ENCODE measurements at places on chromosomes 7 and 10.

GRCh38 chr10:9603972-9604371 lies 1413.7 kb upstream of the CELF2 start:
- no peak for DNase-seq

GRCh38 chr10:70441895-70442309 lies 421 bp upstream of the NODAL start:
- no peak for DNase-seq

DNA sequence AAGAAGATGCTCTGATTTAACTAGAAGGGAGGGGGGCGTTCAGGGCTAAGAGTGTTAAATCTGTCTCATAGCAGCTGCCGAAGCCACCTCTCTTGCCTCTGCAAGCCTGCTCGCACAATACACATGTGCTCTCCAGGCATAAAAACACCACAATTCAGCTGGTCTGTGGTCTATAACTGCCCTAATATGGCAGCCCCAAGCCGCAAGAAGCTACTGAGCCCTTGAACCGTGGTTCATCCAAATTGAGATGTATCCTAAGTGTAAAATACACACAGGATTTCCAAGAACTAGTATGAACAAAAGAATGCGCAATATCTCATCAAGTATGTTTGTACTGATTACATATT lies 70.8 kb upstream of the FGFR2 start:
- DNase-seq = no peak

- no peak for DNase-seq
These were observed 18.3 kb downstream of the DNAJB12 start for GRCh38 chr10:72336259-72337038.

DNA sequence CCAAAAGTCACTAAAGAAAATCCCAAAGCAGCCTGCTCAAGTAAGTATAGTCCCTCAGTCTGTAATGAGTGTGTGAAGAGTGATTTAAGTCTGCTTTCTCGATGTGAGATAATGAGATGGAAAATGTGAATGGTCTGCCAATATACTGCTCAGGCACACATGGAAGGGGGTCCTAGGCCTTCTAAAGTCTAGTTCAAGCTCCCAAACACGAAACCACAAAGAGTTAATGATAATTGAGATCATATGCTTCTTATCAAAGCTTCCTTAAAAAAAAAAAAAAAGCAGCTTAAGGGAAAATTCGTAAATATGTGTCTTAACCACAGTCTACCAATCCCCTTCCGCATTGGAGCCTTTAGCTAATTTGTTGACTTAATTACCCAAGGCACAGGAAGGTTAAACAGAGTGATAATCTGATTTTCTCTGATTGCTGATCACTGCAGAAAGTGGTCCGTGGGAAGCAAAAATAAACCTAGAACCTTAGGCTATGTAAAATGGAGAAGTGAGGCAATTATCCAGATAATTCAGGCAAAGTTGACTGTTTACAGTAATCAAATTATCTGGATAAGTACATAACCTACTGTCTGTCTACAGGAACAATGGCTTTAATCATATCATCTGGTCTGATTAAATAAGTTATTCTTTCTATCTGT lies 172.9 kb downstream of the MBL2 start:
- DNase-seq = no peak

- no peak for DNase-seq
These were observed 15.0 kb downstream of the CXCL12 start for GRCh38 chr10:44369854-44370253.

DNA sequence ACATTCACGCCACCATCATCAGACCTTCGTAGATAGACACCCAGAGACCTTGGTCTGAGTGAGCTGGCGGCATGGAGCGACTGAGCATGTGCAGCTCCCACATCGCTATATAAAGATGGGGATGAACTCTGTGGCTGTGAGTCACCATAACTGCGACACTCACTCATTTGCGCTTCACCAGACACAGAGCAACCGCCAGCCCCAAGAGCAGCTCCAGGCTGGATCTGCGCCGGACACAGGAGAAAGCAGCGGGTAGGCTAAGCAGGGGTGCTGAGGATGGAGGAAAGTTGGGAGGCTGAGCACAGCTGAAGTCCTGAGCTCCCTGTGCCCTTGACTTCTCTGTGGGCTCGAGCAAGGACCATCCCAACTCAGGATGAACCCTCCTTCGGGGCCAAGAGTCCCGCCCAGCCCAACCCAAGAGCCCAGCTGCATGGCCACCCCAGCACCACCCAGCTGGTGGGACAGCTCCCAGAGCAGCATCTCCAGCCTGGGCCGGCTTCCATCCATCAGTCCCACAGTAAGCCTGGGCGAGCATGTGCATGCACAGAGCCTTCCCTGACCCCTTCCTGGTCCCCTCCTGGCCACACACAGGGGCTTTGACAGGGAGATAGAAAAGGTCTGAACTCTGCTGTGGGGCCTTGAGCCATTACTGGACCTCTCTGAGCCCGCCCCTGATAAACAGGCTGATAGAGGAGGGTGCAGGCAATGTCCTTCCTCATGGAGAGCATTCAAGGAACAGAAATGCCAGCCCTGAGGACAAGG lies at the start of gene OPN4:
Gene OPN4 (plus strand): TSS at position 137 of the 762 bp plus-strand sequence. CDS start 237 bp downstream, at position 374.
- DNase-seq = no peak

DNA sequence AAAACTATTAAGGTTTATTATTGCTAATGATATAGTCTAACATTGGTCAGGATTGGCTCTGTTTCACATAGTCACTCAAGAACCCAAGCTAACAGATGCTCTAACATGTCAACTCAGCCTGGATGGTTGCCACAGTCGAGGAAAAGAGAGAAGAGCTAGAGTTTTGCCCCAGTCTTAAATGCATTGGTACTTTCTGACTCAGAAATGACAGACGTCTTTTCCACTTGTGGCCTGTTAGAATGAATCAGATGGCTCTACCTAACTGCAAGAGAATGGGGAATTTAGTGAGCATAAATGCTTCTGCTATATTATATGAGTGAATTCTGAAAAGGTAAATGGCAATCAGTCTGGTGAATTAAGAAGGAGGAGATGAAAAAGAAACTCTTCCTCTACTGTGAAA lies 13.9 kb downstream of the HECTD2 start:
- no peak for DNase-seq

- DNase-seq = no peak
These were observed 304.7 kb downstream of the ARHGAP12 start for GRCh38 chr10:31623947-31624346.

- DNase-seq = no peak
These were observed 105.0 kb downstream of the SH2D4B start for GRCh38 chr10:80642661-80643060.

- no peak for DNase-seq
These were observed 933.3 kb downstream of the XPNPEP1 start for GRCh38 chr10:108989976-108990375.

GRCh38 chr10:94443047-94443446 lies 40.7 kb downstream of the TBC1D12 start:
- DNase-seq = no peak

DNA sequence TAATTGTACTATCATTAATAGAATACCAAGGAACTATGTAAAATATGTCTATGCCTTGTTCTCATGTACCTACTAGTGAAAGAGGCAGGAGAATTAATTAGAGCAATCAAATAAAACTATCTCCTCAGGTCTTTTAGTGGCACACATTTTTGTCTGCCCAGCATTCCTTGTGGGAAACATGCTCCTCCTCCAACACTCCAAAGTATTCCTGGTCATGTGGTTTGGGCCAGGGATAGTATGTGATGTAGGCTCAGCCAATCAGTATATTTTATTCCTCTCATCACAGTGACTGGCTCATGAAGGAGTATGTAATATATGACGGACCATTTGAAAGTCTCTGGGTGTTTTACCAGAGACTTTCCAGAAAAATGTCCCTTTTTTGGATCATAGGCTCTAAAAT lies 16.7 kb upstream of the SYPL1 start:
- no peak for DNase-seq

DNA sequence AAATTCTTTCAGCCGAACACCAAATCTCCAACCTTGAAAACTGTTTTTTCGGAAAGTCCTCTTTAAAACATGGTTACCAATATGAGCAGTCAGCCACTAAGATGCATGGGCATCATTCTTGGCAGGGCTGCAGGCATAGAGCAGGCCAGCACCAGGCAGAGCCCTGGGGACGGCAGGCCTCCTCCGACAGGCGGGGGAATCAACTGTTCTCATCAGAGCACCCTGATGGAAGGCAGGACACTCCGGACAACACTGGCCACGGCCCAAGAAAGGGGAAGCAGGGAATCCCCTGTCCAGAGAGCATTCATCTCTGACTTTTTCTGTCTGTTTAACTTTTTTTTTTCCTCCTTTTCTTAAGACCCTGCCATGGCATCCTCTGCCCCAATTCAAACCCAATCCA lies 1.4 kb upstream of the NOS3 start:
- DNase-seq = no peak

GRCh38 chr10:12434277-12434676 lies 84.9 kb downstream of the CAMK1D start:
- no peak for DNase-seq

- DNase-seq = no peak
These were observed 279.9 kb upstream of the NEBL start for GRCh38 chr10:21176934-21177480.

GRCh38 chr10:93313798-93314197 lies 168.3 kb downstream of the MYOF start:
- no peak for DNase-seq

GRCh38 chr10:81182296-81182695 lies 644.6 kb downstream of the SH2D4B start:
- DNase-seq = no peak

- DNase-seq = no peak
These were observed 872 bp downstream of the FAM131B start for GRCh38 chr7:143361552-143362130.

DNA sequence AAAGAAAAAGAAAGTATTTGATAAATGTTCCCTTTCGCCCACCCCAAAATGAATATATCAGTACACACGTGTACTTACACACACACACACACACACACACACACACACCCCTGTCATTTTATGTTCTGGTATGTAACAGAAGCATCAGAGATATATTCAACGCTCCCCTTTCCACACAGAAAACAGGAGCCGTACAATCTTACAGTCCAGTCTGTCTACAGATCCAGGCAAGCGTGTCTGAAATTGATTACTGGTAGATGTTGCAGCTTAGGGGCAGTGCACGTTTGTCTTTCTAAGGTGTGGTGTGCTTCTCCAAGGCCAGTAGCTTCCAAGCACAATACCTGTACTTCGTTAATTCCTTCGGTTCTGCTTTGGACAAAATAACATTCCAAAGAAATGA lies 143.7 kb upstream of the RNF32 start:
- DNase-seq = no peak

GRCh38 chr7:80770675-80771081 lies 132.2 kb downstream of the CD36 start:
- DNase-seq = no peak

- no peak for DNase-seq
These were observed 35.2 kb downstream of the ZNF487 start for GRCh38 chr10:43471935-43472720.

DNA sequence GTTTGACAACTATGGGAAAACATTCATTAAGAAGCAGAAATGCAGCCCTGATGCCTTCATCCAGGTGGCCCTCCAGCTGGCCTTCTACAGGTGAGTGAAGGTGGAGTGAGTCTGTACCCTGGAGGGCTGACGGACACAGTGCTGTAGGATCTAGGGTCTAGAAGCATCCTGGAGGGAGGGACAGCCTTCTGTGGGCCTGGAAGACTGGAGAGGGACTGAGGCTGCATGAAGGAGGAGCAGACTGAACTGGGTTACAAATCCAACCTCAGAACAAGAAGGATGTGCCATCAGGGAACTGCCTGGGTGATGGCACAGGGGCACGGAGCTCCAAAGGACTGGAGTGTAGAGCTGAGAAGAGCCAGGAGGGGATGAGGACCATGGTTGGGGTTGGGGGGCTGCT lies 27.5 kb upstream of the C10orf53 start:
- DNase-seq = peak; percentile 38

DNA sequence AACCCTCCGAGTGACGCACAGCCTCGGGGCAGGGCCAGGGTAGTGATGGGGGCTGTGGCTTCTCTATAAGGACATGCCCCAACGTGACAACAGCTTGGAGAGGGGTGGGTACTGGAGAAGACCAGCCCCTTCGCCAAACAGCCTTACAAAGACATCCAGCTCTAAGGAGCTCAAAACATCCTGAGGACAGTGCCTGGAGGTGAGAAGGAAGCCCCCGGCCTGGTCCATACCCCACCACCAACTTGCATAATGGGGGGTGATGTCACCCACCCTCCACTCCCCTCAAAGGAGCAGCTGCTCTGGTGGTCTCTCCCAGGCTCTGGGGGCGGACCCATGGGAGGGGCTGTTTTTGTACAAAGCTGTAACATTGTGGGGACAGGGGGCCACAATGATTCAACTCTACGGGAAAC lies 15.1 kb downstream of the PRSS2 start:
- DNase-seq = peak; percentile 64
